ENCODE measurements at places on chromosomes 2 and 18.

- no peak for DNase-seq
These were observed 97.6 kb upstream of the SEC11C start for GRCh38 chr18:59041819-59042815.

DNA sequence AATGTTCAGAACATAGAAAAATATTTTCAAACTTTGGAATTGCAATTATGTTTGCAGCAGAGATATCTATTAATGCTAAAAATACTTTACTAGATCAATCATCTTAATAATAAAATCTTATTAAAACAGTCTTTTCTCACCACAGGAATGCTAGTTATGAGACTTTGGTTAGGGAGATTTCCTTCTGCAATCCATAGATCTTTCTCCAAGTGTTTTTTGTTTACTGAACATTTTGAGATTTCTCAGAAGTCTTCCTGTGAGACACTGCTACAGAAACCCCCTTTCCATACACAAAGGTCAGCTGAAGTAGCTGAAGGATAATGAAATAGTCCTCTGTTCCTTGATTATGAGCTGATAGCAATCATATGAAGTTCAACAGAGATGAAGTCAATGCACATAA lies 59.4 kb upstream of the RAPH1 start:
- no peak for DNase-seq

GRCh38 chr2:95042472-95043271 lies 17.2 kb downstream of the MAL start:
- no peak for DNase-seq

DNA sequence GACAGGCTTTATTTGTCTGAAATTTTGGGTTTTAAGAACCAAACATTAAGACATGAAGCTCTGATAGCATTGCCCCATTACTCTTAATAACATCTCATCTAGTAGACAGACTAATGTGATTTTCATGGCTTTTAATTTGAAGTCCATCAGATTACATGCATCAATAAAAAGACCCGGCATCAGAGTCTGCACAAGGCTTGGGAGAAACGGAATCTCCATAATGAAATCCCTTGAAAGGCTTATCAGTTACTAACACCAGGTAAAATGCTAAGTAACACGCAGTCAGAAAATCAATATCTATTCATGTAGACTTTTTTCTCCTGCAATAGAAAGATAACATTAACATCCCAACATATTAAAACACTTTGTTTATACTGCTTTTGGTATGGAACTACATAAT lies 1485.2 kb upstream of the DDX18 start:
- DNase-seq, result no peak

DNA sequence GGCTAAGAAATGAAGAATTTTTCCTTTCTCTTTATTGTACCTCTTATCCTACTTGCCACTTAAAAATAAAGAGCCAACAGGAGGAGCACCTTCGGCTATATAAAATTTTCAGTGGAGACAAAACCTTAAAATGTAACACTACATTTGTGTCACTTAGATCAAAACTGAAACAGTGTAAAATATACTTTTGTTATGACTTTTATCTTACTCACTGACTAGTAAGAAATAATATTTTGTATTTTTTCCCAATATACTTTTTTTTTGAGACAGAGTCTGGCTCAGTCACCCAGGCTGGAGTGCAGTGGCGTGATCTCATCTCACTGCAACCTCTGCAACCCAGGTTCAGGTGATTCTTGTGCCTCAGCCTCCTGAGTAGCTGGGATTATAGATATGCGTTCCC lies 28.3 kb downstream of the KCNJ13 start:
- no peak for DNase-seq

DNA sequence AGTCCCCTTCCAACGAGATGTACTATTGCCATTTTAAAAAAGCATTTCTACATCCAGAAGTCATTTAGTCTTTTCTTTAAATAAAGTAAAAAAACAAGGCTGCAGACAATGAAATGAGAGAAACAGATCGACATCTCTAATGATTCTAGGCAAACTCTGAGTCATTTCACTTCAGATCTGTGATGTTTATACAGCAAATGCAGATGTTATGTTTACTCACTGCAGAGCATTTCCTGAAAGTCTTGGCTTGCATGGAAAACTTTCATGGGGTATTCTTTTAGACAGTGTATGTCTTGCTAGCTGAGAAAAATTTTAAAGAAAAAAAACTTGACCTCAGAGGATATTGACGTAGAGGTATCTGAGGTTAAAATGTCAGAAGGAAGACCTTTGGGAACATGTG lies 797.4 kb downstream of the CNTNAP5 start:
- DNase-seq, result no peak

DNA sequence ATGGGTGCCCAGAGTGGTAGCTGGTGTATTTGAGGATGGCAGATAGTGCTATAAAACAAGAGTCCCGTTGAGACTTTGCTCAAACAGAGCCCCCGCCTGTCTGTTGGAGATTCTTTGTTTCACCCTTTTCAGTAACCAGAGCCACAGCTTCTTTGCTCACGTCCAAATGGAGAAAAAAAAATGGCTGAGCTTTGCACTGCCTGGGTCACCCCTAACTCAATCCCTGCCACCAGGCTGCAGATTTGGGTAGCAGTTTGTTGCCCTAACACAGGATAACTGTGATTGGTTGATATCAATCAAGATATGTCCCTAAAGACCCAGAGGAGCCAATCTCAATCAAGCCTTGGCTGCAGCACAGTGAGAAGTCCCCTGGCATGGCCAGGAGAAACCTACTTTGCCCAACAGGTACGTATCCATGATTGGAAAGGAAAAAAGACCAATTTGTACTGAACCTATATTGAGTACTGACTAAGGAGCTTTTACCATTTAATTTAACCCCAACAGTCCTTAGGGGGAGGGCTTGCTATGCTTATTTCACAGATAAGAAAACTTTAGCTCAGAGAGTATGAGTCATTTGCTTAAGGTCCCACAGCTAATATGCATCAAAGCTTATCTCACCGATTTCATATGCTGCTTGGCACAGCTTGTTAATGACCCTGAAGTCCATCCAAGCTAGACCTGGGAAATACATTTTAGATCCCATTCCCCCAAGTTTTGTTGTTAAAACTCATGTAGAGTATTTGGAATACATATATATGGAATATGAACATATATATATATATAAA lies 72.0 kb upstream of the SH3BP4 start:
- DNase-seq, result no peak

DNA sequence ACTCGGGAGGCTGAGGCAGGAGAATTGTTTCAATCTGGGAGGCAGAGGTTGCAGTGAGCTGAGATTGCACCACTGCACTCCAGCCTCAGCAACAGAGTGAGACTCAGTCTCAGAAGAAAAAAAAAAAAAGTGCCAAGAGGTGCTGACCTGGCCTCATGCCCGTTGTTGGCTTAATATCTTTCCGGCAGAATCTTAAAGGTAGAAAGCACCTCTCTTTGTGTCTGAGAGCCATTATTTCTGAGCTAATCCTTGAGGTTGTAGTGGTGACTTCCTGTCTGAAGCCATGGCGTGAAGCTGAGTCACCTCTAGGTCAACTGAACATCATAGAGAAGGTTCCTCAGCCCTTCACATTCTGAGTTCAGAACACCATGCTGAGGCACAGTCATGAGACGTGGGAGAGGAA lies 60.4 kb downstream of the WDSUB1 start:
- no peak for DNase-seq

DNA sequence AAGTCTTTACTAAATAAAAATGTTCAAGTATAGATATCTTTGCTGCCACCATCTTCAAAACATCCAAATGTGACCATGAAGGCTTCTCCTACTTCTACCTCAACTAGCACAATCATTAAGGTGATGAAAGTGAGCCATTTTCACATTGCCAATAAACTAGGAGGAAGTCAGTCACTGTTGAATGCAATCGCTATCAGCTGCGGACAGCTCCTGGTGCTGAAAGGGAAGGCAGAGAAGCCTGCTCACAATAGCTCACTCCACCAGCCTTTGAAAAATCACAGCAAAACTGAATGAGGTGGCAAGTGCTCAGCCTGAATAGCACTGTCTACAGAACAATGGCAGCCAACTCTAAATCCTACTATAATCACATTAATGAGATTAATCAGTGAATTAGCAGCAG lies 2.2 kb downstream of the MYT1L start:
- no peak for DNase-seq

DNA sequence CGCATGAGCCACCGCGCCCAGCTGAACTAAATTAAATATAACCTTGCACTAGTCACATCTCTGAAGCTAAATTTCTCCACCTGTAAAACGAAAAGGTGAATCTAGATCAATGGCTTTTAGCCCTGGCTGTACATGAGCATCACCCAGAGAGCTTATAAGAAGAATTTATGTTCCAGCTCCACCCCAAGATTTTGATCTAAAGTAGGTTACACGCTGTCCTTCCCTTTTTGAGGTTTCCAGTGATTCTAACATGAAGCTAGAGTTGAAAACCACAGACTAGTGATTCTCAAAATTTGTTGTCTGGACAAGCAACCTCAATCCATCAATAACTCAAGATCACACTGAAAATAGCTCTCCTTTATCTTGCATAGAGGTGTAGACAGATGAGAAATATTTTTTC lies 208.8 kb upstream of the CRIM1 start:
- DNase-seq, result no peak

GRCh38 chr2:19538411-19538963 lies 180.1 kb upstream of the OSR1 start:
- no peak for DNase-seq

All from GOT3 (cell line).